ENCODE measurements at places on chromosomes 2 and 18. TPM values are rescaled to one million over a fixed set of nuclear protein-coding genes. Genes with fewer than 3 reads are reported as not detected.

- no peaks in the 10 kb centered on the region for H3K36me3 ChIP-seq
- H3K27me3 ChIP-seq: peaks cover 5% of the 10 kb centered on the region
- H3K27ac ChIP-seq: peak overlapping the region; percentile 87
- peaks cover 15% of the 10 kb centered on the region for H3K4me1 ChIP-seq
Observed at GRCh38 chr18:74541703-74542555, 7.6 kb downstream of the CNDP1 start.

Gene STAT4
- total RNA-seq: 1.0 TPM

Gene DAW1
- total RNA-seq: not detected

Gene PLCD4
- total RNA-seq: 0.37 TPM

DNA sequence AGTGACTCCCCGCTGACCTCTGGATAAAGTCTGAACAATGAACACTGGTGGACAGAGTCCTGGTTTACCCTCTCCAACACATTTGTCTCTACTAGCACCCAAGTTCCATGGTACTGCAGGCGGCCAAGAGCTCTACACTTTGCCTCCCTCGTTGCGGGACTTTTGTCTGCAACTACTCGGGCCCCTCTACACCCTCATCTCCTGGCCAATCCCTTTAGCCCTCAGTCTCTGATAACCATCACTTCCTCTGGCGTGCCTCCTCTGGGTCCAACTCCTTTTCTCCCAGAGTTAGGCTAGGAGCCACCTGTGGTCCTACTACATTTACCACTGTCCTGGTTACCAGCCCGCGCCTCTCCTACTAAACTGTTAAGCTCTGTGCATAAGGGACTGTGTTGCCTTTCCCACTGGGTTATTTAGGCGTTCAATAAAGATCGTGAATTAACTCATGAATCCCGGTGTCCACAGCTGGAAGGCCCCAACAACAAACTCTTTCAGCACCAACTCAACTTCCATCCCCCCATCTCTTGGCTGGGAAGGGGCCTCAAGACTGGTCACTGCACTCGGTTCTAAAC, 757 bp downstream of the HDHD2 start:
- peak overlapping the region; percentile 96 for H3K27ac ChIP-seq
- H3K27me3 ChIP-seq: no peaks in the 10 kb centered on the region
- H3K36me3 ChIP-seq: peaks cover 2% of the 10 kb centered on the region
- DNase-seq: peak; percentile 3
- peaks cover 45% of the 10 kb centered on the region for H3K4me1 ChIP-seq

GRCh38 chr2:36002941-36003340, 352.6 kb upstream of the CRIM1 start:
- no peaks in the 10 kb centered on the region for H3K36me3 ChIP-seq
- no peak overlapping the region for H3K27ac ChIP-seq
- no peak for DNase-seq
- peaks cover 7% of the 10 kb centered on the region for H3K4me1 ChIP-seq
- no peaks in the 10 kb centered on the region for H3K27me3 ChIP-seq

DNA sequence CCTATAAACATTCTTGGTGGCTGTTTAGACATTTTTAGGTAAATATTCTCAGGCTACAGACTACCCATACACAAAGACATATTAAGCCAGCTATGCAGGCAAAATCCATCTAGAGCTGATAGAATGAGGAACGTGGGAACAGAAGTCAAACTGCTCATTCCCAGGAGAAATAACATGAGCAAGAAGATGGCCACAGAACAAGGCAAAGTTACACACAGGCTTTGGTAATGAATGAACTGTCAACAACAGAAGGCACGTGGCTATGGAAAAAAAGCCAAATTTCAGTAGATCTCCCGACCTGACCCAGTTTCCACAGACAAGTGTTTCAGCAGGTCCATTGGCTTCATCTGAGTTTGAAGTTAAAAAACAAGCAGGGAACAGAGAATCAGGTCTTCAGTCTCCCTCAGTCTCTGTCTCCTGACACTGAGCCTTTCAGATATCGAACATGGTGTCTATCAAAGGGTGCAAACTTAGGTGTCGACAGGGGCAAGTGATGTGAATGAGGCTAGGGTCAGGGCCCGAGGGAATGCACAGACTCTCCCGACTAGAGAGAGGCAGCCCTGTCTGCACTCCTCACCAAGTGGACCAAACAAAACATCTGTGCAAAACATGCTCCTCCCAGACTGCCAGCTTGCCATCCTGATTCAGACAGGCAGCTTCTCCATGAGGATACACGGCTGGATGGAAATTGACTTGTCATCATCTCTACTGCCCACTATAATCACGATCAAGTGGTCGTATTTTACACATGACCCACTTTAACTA, 25.9 kb downstream of the SIGLEC15 start:
- peaks cover 24% of the 10 kb centered on the region for H3K36me3 ChIP-seq
- H3K4me1 ChIP-seq: no peaks in the 10 kb centered on the region
- H3K27me3 ChIP-seq: no peaks in the 10 kb centered on the region
- no peak overlapping the region for H3K4me3 ChIP-seq
- DNase-seq: no peak
- no peak overlapping the region for H3K27ac ChIP-seq

DNA sequence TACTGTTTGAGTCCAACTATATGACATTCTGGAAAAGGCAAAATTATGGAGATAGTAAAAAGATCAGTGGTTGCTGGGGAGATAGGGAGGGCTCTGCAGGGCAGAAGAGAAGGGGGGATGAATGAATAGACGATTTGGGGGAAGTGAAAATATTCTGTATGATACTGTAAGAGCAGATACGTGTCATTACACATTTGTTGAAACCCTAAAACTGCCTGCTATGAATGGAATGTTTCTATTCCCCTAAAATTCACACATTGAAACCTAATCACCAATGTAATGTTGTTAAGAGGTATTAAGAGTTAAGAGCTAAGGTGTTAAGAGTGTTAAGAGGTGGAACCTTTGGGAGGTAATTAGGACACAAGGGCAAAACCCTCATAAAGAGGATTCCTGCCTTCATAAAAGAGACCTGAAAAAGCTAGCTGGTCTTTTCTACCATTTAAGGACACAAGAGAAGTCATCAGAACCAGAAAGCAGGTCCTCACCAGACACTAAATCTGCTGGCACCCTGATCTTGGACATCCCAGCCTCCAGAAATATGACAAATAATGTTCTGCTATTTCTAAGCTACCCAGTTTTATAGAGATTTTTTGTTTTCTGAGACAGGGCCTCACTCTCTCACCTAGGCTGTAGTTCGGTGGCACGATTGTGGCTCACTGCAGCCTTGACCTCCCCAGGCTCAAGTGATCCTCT, 76.2 kb downstream of the ATAD2B start:
- no peak for DNase-seq
- H3K36me3 ChIP-seq: peaks cover 7% of the 10 kb centered on the region
- no peaks in the 10 kb centered on the region for H3K27me3 ChIP-seq

- no peaks in the 10 kb centered on the region for H3K4me1 ChIP-seq
- no peaks in the 10 kb centered on the region for H3K36me3 ChIP-seq
- peaks cover 59% of the 10 kb centered on the region for H3K27me3 ChIP-seq
- no peak overlapping the region for H3K27ac ChIP-seq
Observed at GRCh38 chr2:136787970-136788369, 22.6 kb downstream of the THSD7B start.

- no peak for DNase-seq
- no peak overlapping the region for H3K4me3 ChIP-seq
- H3K27ac ChIP-seq: no peak overlapping the region
- no peaks in the 10 kb centered on the region for H3K27me3 ChIP-seq
Observed at GRCh38 chr18:37409878-37410277, 155.7 kb downstream of the CELF4 start.

Gene SRD5A2
- not detected for total RNA-seq

DNA sequence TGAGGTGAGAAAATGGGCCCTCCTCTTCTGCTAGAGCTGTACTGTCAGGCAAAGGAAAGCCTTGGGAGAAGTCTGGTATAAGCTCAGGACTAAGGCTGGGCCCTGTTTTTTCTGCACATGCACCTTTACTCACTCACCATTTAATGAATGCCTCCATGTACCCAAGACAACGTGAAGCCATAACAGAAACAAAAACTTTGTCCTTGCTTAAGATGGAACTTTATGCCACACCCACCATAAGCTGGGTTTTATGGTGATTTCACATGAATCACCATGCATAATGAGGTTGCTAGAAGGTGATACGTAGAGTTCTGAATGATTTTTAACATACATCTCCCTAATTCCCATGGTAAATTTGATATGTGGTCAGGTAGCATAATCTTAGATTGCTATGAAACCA, 63.7 kb upstream of the CYP26B1 start:
- H3K4me3 ChIP-seq: no peak overlapping the region
- no peak overlapping the region for H3K27ac ChIP-seq
- peaks cover 17% of the 10 kb centered on the region for H3K4me1 ChIP-seq
- H3K27me3 ChIP-seq: no peaks in the 10 kb centered on the region
- DNase-seq: no peak
- H3K36me3 ChIP-seq: peaks cover 2% of the 10 kb centered on the region

DNA sequence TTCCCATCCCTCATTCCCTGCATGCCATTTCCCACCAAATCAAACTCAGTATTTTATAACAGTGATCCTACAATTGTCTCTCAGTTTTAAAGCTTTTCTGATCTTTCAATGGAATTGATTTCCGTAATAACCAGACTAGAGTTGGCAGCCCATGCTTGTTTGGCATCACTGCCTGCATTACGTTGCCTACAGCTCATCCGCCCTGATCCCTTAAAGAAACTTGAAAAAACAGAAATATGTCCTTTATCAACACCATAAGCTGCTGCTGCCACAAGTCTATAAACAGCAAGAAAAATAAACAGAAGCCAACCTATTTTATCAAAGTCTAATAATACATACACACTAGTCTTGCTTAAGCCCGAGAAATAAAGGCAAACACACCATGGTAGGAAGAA, 331.0 kb downstream of the METTL4 start:
- H3K36me3 ChIP-seq: peaks cover 3% of the 10 kb centered on the region
- H3K4me1 ChIP-seq: no peaks in the 10 kb centered on the region
- no peak for DNase-seq
- no peak overlapping the region for H3K27ac ChIP-seq
- no peak overlapping the region for H3K4me3 ChIP-seq

GRCh38 chr2:148944536-148944935, 69.5 kb downstream of the KIF5C start:
- DNase-seq: no peak
- peaks cover 32% of the 10 kb centered on the region for H3K36me3 ChIP-seq
- no peaks in the 10 kb centered on the region for H3K27me3 ChIP-seq
- H3K4me3 ChIP-seq: no peak overlapping the region

Gene SPIRE1
- 34.9 TPM for total RNA-seq

Gene AQP12A
- total RNA-seq: not detected

DNA sequence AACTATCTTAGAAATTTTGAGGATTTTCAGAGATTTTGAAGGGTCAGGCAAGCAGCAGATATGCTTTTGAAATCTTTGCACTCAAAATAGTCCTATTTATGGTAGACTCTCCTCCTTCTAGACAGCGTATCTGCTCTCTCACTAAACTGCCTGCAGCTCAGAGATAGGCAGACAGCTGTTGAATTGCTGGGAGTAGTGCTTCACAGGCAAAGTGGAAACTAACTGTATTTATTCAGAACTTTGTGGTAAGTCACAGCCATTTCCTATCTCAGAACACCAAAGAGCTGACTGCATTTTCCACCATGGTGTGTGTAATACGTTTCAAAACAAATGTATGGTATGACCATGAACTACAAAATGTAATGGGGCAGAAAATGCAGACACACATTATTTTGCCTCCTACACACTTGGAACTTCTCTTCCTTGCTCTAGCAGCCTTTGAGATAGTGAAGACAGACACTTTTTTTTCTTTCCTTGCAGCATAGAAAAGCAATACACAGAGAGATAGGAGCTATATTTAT, 352.4 kb downstream of the LRP1B start:
- no peaks in the 10 kb centered on the region for H3K4me1 ChIP-seq
- no peak overlapping the region for H3K4me3 ChIP-seq
- H3K27me3 ChIP-seq: peaks cover 2% of the 10 kb centered on the region
- H3K36me3 ChIP-seq: no peaks in the 10 kb centered on the region

Gene GNLY
- total RNA-seq: not detected

- H3K4me3 ChIP-seq: no peak overlapping the region
- DNase-seq: no peak
- no peaks in the 10 kb centered on the region for H3K27me3 ChIP-seq
- H3K27ac ChIP-seq: peak overlapping the region; percentile 85
- no peaks in the 10 kb centered on the region for H3K36me3 ChIP-seq
Observed at GRCh38 chr2:235444101-235444597, 49.7 kb upstream of the AGAP1 start.

- H3K27me3 ChIP-seq: no peaks in the 10 kb centered on the region
- H3K4me3 ChIP-seq: no peak overlapping the region
- no peaks in the 10 kb centered on the region for H3K4me1 ChIP-seq
- H3K36me3 ChIP-seq: peaks cover 3% of the 10 kb centered on the region
Observed at GRCh38 chr2:4465671-4466070, 762.3 kb downstream of the DCDC2C start.

Gene ATL2
- total RNA-seq: 72.9 TPM

DNA sequence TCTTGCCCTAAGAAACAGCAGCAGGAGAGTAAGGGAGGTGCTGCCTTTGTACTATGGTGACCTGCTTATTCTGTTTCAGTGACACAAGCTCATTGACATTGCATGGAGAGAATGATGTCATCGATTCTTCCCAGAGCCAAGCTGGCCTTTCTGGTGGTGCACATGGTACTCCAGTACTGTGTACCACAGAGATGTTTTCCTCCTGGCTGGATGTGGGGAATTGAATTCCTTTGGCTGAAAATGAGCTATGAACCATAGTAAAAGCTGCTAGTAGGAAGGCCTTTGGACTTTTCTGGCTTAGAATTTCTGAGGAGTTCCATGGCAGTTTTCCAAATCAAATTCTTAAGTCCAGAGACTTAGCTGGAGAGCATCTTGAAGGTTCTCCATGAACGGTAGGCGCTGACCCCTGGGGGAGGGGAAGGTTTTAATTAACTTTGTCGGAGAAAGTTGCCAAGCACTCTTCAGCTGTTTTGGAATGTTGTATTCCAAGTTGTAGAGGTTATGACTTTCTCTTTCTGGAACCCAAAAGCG, 17.1 kb upstream of the B3GNT2 start:
- no peaks in the 10 kb centered on the region for H3K27me3 ChIP-seq
- H3K36me3 ChIP-seq: no peaks in the 10 kb centered on the region
- peaks cover 12% of the 10 kb centered on the region for H3K4me1 ChIP-seq
- DNase-seq: no peak

- H3K27ac ChIP-seq: no peak overlapping the region
- H3K36me3 ChIP-seq: no peaks in the 10 kb centered on the region
- no peak overlapping the region for H3K4me3 ChIP-seq
- no peak for DNase-seq
Observed at GRCh38 chr2:29296585-29296984, 181.4 kb downstream of the CLIP4 start.

Gene AOX1
- 2.8 TPM for total RNA-seq

GRCh38 chr18:7334973-7335568, 104.2 kb downstream of the LRRC30 start:
- no peak overlapping the region for H3K27ac ChIP-seq
- no peaks in the 10 kb centered on the region for H3K27me3 ChIP-seq
- DNase-seq: no peak
- no peak overlapping the region for H3K4me3 ChIP-seq
